ENCODE measurements at places on chromosomes 7 and 10.

- DNase-seq, result no peak
Observed at GRCh38 chr7:145382762-145383161, 546.9 kb upstream of the TPK1 start.

- peak; percentile 78 for DNase-seq
Observed at GRCh38 chr10:119177708-119178371, 772 bp downstream of the PRDX3 start.

- DNase-seq, result no peak
Observed at GRCh38 chr7:85343484-85343883, 156.6 kb upstream of the SEMA3D start.

DNA sequence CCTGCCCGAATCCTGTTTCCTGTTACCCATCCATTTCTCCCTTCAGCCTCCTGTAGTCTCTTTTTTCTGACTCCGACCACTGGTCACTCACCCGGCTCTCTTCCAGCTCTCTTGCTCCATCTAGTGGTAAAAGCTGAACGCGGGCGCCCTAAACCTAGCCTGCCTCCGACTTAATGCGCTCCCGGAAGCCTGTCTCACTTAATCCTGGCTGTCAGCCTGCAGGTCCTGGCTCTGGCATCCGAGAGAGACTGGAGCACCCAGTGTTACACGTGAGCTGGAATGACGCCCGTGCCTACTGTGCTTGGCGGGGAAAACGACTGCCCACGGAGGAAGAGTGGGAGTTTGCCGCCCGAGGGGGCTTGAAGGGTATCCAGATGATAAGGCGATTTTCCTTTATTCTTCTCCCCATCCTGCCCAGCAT lies 10.3 kb downstream of the SUMF2 start:
- DNase-seq, result peak; percentile 74

DNA sequence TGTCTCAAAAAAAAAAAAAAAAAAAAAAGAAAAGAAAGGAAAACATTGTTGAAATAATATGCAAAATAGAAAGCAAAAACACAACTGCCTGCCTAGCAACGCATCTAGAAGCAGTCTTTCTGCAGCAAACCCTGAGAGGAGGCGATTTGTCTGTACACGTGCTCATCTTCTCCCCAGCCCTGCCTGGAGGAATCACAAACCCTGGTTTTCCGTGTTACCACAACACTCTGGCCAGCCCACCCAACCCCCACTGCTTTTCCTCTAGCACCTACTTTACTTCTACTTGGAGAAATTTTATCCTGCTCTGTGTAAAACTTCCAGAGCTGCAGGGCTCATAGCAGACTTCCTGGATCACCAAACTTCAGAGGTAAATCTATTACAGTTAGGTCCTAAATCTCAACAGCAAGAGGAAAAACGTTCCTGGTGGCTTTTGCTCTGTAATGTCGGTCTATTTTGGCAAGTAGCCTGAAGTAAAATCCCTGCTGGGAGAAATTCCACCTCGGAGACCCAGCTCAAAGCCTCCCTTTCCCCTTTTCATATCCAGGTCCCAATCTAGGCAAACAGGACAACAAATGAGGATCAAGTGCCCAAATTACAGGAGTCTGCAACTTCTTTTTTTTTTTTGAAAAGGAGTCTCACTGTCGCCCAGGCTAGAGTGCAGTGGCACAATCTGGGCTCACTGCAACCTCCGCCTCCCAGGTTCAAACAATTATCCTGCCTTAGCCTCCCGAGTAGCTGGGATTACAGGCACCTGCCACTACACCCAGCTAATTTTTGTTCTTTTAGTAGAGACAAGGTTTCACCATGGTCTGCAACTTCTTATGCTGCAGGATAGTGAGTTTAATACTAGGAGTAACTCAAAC lies 91.6 kb downstream of the DNMBP start:
- DNase-seq, result no peak
